Endodermal cell (in vitro differentiated cells): ENCODE measurements at places on chromosomes 6 and 20. TPM values are rescaled to one million over a fixed set of nuclear protein-coding genes. Genes with fewer than 3 reads are reported as not detected.

DNA sequence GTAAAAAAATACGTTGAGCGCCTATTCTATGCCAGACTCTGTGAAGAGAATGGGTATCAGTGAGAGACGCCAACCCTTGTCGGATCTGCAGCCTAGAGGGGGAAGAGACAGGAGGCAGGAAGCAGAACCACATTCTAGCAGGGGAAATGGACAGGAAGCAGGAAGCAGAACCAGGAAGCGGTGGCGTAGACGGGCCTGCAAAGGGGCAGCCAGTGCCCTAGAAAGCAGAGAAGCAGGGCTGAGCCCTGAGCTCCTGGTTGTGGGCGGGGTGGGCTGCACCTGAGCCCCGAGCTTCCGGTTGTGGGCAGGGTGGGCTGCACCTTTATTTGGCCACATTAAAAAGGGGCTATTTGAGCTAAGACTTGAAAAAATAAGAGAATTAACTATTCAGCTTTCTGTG, 71.9 kb downstream of the FAM120B start:
- no peak overlapping the region for H3K27ac ChIP-seq
- DNase-seq = no peak
- H3K36me3 ChIP-seq = peaks cover 14% of the 10 kb centered on the region
- no peaks in the 10 kb centered on the region for H3K4me1 ChIP-seq

DNA sequence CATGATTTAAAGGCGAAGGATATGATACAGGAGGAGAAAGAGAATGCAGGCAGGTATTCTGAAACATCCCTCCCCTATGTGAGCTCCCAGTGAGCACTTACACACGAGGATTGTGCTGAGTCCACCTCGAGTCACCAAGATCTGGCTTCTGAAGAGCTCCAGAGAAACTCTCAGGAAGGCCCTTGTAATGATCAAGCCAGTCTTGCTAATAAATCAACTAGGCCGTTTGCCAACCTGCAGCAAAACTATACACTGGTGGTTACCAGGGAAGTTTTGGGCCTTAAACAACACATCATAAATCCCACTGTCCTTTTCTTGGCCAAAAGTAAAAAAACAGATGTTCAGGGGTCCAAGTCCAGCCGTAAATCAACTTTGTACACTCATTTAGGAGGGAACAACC, 79.2 kb downstream of the STXBP5 start:
- no peak overlapping the region for H3K27ac ChIP-seq
- H3K4me1 ChIP-seq = no peaks in the 10 kb centered on the region
- H3K27me3 ChIP-seq = no peaks in the 10 kb centered on the region
- H3K36me3 ChIP-seq = peaks cover 40% of the 10 kb centered on the region
- no peak for DNase-seq
- no peak overlapping the region for H3K4me3 ChIP-seq

DNA sequence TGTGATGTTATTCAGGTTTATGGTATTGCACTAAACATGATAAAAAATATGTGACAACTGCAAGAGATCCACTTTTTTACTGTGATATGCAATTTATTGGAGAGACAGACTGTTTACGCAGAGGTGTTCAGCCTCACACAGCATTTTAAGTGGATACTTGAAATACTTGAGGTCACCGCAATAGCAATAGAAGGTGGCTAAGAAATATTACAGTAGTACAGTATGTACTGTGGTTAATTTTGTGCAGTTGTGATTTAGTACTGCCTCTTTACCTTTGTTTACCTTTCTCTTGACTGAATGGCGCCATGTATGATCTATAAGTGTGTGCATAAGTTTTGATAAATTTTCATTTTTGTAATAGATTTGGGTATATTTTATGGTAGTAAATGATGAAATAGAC, 17.4 kb downstream of the MACROD2 start:
- no peaks in the 10 kb centered on the region for H3K27me3 ChIP-seq
- no peak overlapping the region for H3K27ac ChIP-seq
- no peaks in the 10 kb centered on the region for H3K4me1 ChIP-seq
- DNase-seq = no peak

ZSCAN23 gene
- 4.1 and 4.4 TPM in 2 replicates for total RNA-seq
